ENCODE measurements at places on chromosomes 12 and 14. TPM values are rescaled to one million over a fixed set of nuclear protein-coding genes. Genes with fewer than 3 reads are reported as not detected.

- DNase-seq: no peak
- H3K27me3 ChIP-seq: no peaks in the 10 kb centered on the region
- H3K27ac ChIP-seq: no peak overlapping the region
- H3K4me3 ChIP-seq: no peak overlapping the region
- H3K4me1 ChIP-seq: peaks cover 78% of the 10 kb centered on the region
- peaks cover 29% of the 10 kb centered on the region for H3K36me3 ChIP-seq
These were observed 27.5 kb downstream of the TESPA1 start for GRCh38 chr12:54956818-54957641.

- H3K4me3 ChIP-seq: no peak overlapping the region
- no peaks in the 10 kb centered on the region for H3K27me3 ChIP-seq
- no peaks in the 10 kb centered on the region for H3K4me1 ChIP-seq
These were observed 249.4 kb downstream of the PDZRN4 start for GRCh38 chr12:41437563-41437962.

DNA sequence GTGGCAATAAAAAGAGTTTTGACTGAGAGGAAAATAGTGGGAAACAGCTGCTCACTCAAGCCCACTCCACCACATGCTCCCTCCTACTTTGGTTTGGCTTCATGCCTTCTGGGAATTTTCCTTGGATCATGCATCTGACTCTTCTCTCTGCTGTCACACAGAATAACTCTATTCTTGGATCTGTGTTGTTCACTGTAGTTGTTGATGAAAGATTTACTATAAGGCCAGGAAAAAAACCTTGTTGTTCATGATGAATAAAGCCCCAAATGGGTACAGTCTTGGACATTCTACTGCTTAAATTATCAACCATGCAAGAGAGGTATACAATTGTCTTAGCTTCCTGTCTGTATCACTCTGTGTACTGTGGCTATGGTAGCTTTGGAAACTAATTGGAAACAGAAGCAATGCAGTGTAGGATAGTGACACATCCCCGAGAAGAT lies 70.5 kb downstream of the TMX1 start:
- DNase-seq: no peak
- H3K36me3 ChIP-seq: no peaks in the 10 kb centered on the region
- H3K27ac ChIP-seq: no peak overlapping the region

GRCh38 chr14:28751467-28752058 lies 15.0 kb upstream of the FOXG1 start:
- H3K27me3 ChIP-seq: peaks cover 4% of the 10 kb centered on the region
- no peak overlapping the region for H3K4me3 ChIP-seq
- H3K36me3 ChIP-seq: no peaks in the 10 kb centered on the region
- DNase-seq: no peak
- no peaks in the 10 kb centered on the region for H3K4me1 ChIP-seq
- peak overlapping the region; percentile 9 for H3K27ac ChIP-seq

DNA sequence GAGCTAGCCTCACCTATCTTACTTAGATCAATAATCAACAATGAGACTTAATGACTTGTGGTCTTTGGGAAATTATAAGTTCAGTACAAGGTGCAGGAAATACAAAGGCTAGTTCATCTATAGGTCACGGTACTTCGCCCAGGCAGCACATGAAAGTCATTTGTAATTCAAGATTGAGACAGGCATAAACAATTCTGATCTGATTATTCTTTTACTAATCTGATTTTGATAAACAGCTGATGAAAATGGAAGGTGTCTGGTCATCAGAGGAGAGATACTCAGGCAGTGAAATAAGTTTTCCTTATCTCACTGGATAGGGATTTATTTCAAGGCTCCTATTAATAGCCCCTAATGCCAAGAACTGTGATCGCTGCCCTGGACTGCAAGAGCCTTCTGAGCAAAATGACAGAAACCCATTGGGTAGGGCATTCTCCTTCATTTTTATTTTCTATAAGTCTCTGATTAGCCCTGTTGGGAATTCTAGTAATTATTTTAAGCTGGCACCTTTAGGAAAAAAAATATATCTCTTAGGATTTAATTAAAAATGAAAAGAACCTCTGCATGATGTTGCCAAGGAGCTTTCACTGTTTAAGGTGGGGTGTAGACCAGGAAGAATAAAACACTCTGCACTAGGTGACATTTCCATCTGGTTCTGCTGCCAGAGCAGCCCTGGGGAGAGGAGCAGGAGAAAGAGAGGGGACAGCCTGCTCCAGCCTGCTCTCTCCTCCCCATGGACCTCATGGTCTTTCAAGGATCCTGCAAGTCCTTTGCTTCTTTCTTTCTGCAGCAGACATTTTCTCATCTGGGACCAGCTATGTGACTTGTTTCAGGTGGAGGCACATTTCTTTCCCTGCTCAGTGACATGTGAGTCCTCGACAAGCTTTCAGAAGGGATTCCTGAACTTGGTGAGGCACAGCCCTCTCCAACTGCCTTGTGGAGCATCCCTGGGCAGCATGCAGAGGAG lies 44.8 kb downstream of the SSPN start:
- no peak for DNase-seq
- H3K4me3 ChIP-seq: no peak overlapping the region
- H3K27ac ChIP-seq: no peak overlapping the region
- H3K36me3 ChIP-seq: no peaks in the 10 kb centered on the region
- no peaks in the 10 kb centered on the region for H3K27me3 ChIP-seq
- no peaks in the 10 kb centered on the region for H3K4me1 ChIP-seq

The RNU4-1 gene
- 628 TPM for total RNA-seq

The KRT3 gene
- total RNA-seq: not detected

Data from CD8-positive, alpha-beta memory T cell (primary cell).